Activated CD4-positive, alpha-beta T cell treated with anti-CD3 and anti-CD28 coated beads, Interleukin-2, amount 50 U/mL, for 24 hours (primary cell): ENCODE measurements at places on chromosomes 7 and 10.

- no peak for DNase-seq
Observed at GRCh38 chr10:18767981-18768380, 108.8 kb downstream of the ARL5B start.

- no peak for DNase-seq
Observed at GRCh38 chr7:105896407-105896911, 20.1 kb upstream of the ATXN7L1 start.

- no peak for DNase-seq
Observed at GRCh38 chr7:105130048-105130447, 116.0 kb downstream of the KMT2E start.

DNA sequence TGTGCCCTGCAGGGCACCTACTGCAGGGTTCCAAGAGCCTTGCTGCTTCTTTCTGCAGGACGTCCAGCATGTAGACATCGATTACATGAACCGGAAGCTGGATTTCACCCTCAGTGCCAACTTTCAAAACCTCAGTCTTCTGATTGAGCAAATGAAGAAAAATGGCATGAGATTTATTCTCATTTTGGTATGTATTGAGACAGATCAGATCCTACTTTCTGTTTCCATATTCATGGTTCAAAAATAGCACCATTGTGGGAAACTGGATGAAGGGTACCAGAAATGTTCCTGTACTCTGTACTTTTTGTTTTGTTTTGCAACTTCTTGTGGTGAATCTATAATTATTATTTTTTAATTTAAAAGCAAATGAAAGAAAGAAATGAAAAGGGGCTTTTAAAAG, 64.1 kb downstream of the MGAM2 start:
- DNase-seq: no peak

GRCh38 chr10:1392127-1392526, 335.9 kb downstream of the WDR37 start:
- DNase-seq: no peak

DNA sequence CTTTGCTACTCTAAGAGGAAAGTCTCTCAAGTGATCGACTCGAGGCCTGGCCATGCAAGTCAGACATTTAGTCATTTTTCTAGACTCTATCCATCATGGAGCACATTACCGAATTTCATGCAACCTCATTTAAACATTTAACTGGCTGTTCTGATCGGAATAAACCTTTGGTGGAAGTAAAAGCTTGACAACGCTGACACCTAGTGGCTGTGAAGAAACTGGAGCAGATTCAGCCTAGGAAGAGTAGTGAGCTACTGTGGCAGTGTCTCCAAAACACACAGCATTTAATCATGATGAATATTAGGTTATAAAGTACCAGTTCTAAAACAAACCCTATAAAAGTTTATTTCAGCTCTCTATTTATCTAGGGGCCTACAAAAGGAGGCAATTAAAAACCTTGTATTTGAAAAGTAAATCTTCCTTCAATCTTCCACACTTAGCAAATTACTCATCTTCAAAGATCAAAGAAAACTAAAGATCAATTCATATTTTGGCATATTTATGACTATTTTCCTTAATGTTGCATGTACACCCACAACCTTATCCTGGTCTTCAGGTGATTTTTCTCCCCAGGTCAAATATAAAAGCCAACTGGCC, 175.0 kb downstream of the CTNNA3 start:
- no peak for DNase-seq

- no peak for DNase-seq
Observed at GRCh38 chr7:30752979-30753378, 1.0 kb downstream of the INMT start.

GRCh38 chr10:88450201-88450600, 132.9 kb downstream of the RNLS start:
- DNase-seq: no peak

DNA sequence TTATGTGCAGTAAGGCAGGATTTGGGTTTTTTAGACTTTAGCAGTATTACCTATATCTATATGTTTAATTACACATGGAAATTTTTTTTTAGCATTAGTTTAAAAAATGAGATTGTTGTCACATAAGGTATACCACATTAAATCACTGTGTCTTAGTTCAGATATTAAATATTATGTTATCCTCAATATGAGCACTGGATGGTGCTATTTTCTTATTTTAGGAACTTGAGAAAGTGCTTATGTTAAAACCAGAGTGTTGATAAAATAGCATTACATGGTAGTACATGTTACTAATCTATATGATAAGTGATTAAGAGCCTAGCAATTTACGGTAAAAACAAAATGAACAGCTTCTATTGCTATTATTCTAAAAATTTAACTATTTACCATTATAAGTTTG, 28.8 kb downstream of the MIOS start:
- DNase-seq: no peak
